Esophagus squamous epithelium (tissue), 5 donors: ENCODE measurements at places on chromosomes 4 and X. TPM values are rescaled to one million over a fixed set of nuclear protein-coding genes. Genes with fewer than 3 reads are reported as not detected.

DNA sequence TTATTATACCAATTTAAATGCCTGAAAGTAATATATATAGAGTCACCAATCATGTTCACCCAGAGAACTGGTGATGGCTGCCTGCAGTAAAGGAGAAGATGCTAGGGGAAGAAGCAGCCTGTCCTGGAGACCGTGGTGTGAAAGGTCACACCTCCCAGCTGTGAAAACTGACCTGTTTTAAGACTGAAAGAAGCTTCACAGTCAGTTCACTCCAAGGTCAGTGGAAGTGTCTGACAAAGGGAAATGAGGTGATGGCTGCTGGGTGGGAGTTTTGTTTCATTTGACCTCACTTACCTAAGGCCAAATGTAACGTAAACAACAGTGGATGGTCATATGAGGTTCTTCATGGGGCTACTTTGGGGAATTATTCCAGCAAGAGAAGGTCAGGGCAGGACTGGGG, 352.1 kb upstream of the GATB start:
- no peaks in the 10 kb centered on the region for H3K36me3 ChIP-seq
- no peak for DNase-seq
- H3K27me3 ChIP-seq: no peaks in the 10 kb centered on the region
- no peak overlapping the region for H3K27ac ChIP-seq
- no peaks in the 10 kb centered on the region for H3K4me1 ChIP-seq

Gene ITM2A
- 8.5 TPM for total RNA-seq

Gene SRPX2
- total RNA-seq: 24.0 TPM

DNA sequence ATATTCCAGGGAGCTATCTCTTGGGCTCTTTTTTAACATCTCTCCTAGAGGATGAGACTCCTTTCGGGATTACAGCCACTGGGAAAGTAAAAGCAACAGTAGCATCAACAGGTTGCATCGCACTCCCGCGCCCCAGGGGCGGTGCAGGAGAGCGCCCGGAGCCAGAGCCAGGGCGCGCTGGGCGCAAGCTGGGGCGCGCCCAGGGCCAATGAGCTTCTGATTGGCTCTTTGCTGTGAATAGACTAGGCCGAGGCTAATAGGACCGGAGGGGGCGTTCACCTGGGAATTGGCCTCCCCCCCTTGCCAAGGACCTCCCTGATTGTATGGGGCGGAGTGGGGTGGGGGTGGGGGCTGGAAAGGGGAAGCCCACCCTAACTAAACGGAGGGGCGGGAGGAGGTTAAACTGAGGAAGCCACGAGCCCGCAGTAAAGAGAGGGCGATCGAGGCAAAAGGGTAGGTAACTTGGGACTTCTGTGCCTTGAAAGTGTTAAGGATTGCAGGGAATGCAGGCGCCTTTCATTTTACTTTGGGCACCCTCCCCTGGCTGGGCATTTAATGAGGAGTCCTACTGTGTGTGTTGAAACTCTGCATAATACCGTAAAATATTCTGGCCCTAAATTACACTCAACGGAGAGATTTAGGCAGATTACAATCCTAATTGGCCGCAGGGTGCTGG, 1.1 kb upstream of the ATOH1 start:
- no peak for DNase-seq
- H3K36me3 ChIP-seq: no peaks in the 10 kb centered on the region
- H3K4me1 ChIP-seq: peaks cover 28% of the 10 kb centered on the region
- H3K27ac ChIP-seq: no peak overlapping the region

Gene RNF212
- 0.53 TPM for total RNA-seq

Gene SPP1
- total RNA-seq: 0.95 TPM

- H3K36me3 ChIP-seq: no peaks in the 10 kb centered on the region
- no peaks in the 10 kb centered on the region for H3K27me3 ChIP-seq
Measured at GRCh38 chrX:41449615-41450014, 2.5 kb downstream of the NYX start.

DNA sequence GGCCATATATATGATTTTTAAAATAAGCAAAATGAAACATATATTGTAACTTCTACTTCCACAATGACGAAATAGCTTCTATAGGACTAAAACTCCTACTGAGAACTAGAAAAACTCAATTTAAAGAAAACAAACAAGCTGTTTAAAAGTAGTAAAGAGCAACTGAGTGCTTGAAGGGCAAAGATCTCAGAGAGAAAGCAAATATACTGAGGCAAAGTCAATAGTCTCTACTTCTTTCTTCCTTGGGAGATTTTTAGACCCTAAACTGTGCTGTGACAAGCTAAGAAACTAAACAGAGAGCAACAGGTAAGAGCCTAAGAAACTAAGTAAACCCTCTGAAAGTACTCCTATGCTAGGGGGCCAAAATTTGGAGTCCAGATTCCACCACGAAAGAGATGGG, 8.6 kb downstream of the RCHY1 start:
- no peak overlapping the region for H3K4me3 ChIP-seq
- no peaks in the 10 kb centered on the region for H3K27me3 ChIP-seq
- no peak overlapping the region for H3K27ac ChIP-seq
- H3K36me3 ChIP-seq: peaks cover 3% of the 10 kb centered on the region
- peaks cover 16% of the 10 kb centered on the region for H3K4me1 ChIP-seq

- DNase-seq: no peak
- H3K27me3 ChIP-seq: no peaks in the 10 kb centered on the region
- H3K36me3 ChIP-seq: no peaks in the 10 kb centered on the region
- H3K27ac ChIP-seq: no peak overlapping the region
- H3K4me1 ChIP-seq: no peaks in the 10 kb centered on the region
Measured at GRCh38 chrX:16924631-16925480, 21.6 kb upstream of the REPS2 start.

DNA sequence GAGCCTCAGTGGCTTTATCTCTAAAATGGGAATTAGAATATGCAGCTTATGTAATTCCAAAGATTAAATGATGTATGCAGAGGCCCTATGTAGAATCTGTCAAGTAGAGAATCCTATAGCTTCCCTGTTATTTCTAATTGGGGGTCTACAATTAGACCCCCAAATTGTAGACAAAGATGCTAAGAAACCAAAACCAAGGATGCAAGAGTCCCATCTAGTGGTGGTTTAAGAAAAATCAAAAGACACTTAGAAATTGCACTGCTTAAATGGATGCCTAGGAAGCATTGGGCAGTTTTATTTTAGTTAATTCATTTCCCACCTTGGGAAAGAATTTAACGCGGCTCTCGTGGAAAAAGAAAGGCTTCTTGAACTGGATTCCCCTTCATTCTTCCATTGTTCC, 115.2 kb downstream of the GABRA2 start:
- H3K27ac ChIP-seq: no peak overlapping the region
- no peak for DNase-seq
- no peak overlapping the region for H3K4me3 ChIP-seq
- no peaks in the 10 kb centered on the region for H3K36me3 ChIP-seq
- H3K27me3 ChIP-seq: no peaks in the 10 kb centered on the region
- H3K4me1 ChIP-seq: no peaks in the 10 kb centered on the region

GRCh38 chr4:87461281-87461700, 38.9 kb downstream of the NUDT9 start:
- H3K4me3 ChIP-seq: no peak overlapping the region
- no peak for DNase-seq
- H3K27me3 ChIP-seq: no peaks in the 10 kb centered on the region
- H3K27ac ChIP-seq: no peak overlapping the region

Gene SSX2
- not detected for total RNA-seq

- H3K27ac ChIP-seq: peak overlapping the region; percentile 46
- H3K36me3 ChIP-seq: no peaks in the 10 kb centered on the region
- peak overlapping the region; percentile 56 for H3K4me3 ChIP-seq
- H3K27me3 ChIP-seq: no peaks in the 10 kb centered on the region
- H3K4me1 ChIP-seq: no peaks in the 10 kb centered on the region
- DNase-seq: peak; percentile 6
Measured at GRCh38 chrX:123764967-123765871, 32.4 kb upstream of the THOC2 start.
